ENCODE measurements at places on chromosomes 3 and 15.

GRCh38 chr15:40789119-40789518 lies 17.8 kb upstream of the ZFYVE19 start:
- DNase-seq, result no peak

DNA sequence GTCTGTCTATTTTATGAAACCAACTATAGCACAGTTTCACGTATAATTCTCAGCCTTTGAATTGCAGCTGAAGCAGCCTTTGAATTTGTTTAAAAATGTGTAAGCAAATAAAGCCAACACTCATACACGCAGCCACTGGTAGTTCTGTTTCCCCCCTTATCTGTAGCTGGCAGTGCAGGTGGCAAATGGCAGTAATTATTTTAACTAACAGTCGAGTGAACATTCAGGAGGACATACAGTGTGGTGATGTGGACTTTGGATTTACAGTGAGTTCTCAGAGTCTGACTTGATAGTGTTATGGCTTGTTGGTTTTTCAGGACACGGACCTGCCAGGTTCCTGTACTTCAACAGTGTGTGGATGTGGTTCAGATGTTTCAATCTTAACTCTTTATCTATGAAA lies 64.0 kb upstream of the SKOR1 start:
- peak; percentile 45 for DNase-seq

GRCh38 chr3:72398781-72399180 lies 449.5 kb downstream of the SHQ1 start:
- DNase-seq, result no peak

DNA sequence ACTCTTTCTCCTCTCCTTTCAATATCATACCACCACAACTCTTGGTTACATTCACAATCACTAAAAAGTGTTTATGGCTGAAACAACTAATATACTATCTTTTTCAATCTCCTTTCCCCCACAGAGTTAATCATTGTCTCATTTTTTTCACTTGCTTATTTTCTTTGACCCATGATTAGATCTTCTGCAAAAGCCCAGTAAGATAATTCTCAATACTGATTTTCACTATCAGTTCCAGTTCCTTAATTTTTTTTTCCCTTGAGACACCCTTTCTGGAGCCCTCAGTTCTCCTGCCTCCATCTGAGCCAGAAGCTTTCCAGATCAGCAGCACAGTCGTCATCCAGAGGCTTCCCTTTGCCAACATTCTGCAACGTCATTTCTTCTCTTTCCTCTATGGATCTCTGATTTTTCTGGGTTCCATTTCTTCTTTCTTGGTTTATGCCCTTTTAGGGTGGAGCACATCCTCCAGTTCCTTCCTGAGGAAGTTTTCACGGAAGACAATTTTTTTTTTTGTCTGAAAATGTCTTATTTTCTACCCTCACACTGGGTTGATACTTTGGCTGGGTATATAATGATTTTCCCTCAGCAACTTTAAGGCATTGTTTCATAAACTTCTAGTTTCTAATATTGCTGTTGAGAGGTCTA lies 88.7 kb upstream of the C15orf39 start:
- no peak for DNase-seq

DNA sequence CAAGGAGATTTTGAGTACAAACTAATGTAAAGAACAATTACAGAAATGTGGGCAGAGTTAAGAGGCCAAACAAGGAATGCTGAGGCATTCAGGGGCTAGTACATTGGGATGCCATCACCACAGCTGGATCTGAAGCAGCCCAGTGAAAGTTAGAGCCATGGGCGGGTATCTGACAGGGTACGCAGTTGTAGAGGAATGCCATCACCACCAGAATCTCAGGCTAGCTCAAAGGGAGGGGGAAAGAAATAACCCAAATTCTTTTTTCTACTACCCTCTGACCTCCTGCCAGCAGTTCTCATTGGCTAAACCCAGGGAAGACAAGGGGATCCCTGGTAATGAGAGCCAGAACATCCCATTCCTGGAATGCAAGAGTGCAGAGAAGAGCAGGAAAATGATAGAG lies 9.0 kb upstream of the TSC22D2 start:
- no peak for DNase-seq

Data from NCI-H69 (cell line).